Brain microvascular endothelial cell (primary cell): ENCODE measurements at places on chromosomes 16 and 17.

- DNase-seq = no peak
Observed at GRCh38 chr16:21301895-21302291, 23.8 kb upstream of the CRYM start.

GRCh38 chr16:3008690-3009037 lies 4.1 kb upstream of the CLDN9 start:
- no peak for DNase-seq

GRCh38 chr17:77617516-77617915 lies 341.0 kb upstream of the TNRC6C start:
- no peak for DNase-seq

- no peak for DNase-seq
Observed at GRCh38 chr16:84194470-84195200, 3.7 kb downstream of the ADAD2 start.

DNA sequence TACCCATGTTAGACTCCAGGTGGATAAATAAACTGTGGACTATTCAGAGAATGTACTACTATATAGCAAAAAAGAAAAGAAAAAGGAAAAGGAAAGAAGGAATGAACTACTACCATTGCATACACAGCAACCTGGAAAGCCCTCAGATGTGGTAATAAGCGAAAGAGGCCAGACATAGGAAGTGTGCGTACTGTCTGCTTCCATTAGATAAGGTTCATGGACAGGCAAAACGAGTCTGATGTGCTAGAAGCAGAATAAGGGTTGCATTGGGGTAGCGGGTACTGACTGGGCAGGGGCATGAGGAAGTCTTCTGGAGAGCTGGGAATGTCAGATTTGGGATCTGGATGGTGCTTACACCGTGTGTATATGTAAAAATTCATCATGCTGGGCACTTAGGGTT lies 21.8 kb downstream of the CLEC16A start:
- DNase-seq = no peak

GRCh38 chr17:57852092-57852954 lies 2.5 kb upstream of the MRPS23 start:
- DNase-seq = no peak

- no peak for DNase-seq
Observed at GRCh38 chr17:46777943-46778915, 40.3 kb downstream of the WNT3 start.

DNA sequence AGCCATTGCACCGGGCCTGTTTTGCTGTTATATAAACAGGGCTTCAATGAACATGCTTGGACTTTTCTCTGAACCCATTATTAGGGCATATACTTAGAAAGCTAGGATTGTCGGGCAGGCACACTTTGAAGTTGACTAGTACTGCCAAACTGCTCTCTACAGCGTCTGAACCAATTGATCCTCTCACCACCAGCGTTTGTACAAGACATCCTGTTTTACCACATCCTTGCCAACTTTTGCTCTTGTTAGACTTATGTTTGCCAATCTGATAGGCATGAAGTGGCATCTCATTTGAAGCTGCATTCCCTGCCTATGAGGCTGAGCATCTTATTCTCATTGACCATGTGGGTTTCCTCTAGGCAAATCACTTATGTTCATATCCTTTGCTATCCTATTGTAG lies 7.4 kb upstream of the PPP1R9B start:
- no peak for DNase-seq

DNA sequence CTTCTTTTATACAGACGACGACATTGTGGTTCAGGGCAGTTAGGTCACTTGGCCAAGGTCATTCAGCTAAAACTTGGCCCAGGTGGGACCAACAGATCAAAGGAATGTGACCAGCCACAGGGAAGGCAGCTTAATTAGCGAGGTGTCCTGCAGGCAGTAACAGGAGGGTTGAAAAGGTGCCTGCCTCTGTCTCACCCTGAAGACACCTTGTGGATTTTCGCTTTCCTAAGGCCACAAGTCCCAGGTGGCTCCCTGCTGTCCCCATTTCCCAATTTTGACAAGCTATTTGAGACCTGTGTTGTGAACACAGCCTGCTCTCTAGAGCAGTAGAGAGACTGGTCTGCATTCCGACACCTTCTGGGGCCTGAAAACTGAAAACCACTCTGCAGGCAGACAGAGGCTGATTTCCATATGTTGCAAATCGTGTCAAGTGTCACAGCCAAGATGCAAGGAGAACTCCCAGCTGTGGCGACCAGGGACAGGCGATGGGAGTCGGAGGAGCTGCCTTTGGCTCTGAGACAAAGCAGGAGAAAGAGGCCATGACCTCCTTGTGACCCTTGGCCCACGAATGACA lies 593.1 kb upstream of the CDH5 start:
- DNase-seq = no peak

DNA sequence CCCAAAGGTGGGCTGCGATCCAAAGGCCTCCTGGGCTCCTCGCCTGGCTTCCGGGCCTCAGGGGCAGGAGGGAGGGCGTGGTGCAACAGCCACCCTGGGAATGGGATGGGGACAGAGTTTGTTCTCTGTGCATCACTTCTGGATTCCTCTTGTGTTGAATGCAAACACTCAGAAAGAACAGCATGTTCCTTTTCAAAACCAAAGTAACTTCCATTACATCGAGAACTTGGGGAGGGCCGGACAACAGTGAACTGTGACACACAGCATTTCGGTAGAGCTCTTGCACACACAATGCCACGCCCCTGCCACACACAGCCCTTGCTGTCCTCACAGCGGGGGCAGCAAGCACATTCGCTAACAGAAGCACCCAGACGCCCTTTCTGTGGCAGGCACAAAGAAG lies 36.1 kb upstream of the FASN start:
- DNase-seq = no peak

DNA sequence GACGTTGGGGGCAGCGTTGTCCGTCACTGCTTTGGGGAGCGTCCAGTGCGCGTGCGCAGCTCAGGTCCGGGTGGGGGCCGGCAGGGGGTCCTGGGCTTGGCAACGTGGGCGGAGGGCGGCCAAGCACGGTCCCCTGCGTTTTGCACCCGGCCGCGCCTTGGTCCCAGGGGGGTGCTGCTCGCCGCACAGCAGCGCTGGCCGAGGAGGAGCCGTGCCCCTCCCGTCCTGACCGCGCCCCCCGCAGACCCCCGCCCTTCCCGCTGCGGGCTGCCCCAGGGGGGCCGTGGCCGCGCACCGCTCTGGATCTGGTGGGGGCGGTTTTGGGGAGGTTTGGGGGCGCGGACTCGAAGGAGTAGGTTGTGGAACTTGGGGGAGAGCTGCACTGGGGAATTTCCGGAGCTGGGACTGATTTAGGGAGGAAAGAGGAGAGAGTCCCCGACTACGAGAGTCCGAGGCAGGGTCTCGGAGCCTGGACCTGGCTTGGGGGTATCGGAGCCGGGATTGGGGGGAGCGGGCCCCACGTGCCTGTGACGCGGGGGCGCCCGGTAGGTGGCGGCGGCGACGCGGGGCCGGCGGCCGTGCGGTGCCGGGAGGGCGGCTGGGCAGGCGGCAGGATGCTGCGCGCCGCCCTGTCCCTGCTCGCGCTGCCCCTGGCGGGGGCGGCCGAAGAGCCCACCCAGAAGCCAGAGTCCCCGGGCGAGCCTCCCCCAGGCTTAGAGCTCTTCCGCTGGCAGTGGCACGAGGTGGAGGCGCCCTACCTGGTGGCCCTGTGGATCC lies at the start of gene SLC9A5:
SLC9A5 (plus strand) TSS at position 579 of the 777 bp plus-strand sequence; CDS start at position 615, 36 bp downstream.
- no peak for DNase-seq

- DNase-seq = no peak
Observed at GRCh38 chr17:17030515-17031211, 11.6 kb upstream of the MPRIP start.

DNA sequence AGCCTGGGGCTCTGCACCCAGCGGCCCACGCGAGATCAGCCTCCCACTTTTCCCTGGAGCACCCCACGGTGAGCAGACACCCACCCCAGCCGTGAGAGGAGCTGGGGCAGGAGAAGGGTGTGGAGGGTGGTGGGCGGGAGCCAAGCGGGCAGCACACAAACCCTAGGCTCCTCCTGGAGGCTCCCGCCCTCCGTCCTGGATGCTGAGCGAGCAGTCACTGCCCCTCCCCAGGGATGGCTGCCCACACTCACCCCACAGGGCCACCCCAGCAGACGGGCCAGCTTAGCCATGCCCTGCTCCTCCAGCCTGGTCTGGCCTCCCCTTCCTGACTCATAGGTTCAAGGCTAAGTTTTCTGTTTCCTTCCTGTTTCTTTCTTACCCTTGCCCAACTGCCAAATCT lies 15.7 kb upstream of the ABCC3 start:
- no peak for DNase-seq

DNA sequence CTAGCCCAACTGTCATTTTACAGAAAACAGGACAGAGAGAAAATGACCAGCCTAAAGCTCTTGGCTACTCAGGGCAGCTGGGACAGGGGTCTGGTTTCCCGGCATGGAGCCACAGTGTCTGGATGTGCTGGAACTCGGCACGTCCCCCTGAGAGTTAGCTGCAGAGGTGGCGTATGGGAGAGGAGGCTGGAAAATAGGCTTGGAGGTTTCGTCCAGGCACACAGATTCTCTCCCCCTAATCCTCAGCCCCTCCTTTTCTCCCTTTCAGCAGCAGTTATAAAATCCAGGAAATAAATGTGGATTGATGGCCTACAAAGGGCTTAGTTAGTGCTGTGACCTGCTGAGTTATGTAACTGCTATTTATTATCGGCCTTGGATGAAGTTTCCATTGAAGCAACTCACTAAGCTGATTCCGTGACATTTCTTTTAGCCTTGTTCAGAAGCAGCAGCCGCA lies 89.5 kb upstream of the TOB1 start:
- DNase-seq = no peak

DNA sequence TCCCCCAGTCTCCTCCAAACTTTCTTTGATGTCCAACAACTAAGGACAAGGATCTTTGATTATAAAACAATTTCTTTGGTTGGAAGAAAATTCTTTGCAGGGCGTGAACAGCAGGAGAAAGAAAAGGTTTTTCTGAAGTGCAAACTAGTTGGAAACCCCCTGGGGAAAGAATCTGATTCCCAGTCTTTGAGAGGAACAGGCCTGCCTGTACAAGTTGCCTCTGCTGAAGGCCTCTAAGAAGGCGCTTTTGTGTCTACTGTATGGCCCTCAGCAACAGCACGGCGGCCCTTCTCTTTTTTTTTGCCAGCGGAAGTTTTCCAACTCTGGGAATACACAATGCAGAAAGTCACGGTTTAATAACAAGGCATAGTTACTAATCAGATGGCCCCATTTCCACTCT lies 14.0 kb downstream of the RNF43 start:
- no peak for DNase-seq

DNA sequence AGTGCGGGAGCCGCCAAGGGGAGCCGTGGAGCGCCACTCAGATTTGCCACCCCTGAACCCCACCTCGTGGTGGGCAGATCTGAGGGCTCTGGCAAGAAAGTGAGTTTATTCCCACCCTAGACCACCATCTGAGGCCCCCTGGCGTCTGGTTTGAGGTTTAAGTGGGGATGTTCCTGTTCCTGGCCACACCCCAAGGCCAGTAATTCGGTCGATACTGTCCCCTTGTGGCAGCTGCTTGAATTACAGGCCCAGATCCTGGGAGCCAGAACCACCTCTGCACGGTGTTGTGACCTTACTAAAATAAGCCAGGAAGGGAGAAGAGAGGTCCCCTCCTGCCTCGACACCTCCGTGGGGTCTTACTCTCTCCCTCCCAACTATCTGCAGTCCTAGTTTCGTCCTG lies 3.3 kb upstream of the LAT start:
- no peak for DNase-seq

DNA sequence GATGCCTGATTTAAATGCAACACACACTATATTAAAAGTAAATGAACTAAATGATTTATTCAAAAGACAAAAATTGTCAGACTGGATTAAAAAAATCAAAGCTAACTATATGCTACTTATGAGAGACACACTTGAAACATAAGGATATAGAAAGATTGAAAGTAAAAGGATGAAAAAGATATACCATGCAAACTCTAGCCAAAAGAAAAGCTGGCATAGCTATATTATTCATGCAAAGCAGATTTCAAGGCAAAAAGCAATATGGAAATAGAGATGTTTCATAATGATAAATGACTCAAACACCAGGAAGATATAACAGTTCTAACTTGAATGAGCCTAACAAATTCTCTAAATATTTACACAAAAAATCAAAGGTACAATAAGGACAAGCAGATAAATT lies 149.2 kb downstream of the MYO1D start:
- DNase-seq = no peak

- DNase-seq = no peak
Observed at GRCh38 chr16:34803683-34804416, 1344.4 kb downstream of the TP53TG3F start.

- DNase-seq = peak; percentile 88
Observed at GRCh38 chr17:933312-934073, 46.1 kb downstream of the NXN start.

DNA sequence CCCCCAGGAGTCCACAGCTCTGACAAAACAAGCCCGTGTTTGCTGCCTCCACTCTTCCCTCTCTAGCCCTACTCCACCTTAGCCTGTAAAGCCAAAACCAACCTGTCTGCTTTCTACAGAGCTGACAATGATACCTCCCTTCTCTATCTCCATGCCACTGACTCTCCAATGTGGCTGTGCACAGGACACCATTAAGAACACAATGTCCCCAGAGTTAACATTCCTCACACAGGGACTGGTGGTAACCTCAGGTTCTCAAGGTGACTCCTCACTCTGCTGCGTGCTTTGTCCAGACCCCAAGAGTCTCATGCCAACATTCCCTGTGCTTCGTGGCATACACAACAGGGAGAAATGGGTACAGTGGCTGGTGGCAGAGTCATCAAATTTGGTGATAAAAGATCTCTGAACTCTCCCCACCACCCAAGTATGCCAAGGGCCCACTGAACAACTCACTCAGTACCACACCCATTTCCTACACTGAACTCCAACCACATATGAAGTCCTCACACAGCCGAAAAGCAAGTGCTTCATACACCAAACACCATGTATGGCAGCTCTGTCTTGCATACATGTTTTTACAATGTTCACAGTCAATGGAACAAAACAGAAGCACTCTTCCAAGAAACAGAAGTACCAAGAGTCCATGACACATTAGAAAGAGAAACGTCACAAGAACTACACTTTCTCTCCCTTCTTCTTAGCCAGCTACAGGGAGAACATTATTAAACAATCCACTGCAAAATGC lies 21.1 kb downstream of the CSNK2A2 start:
- DNase-seq = no peak

DNA sequence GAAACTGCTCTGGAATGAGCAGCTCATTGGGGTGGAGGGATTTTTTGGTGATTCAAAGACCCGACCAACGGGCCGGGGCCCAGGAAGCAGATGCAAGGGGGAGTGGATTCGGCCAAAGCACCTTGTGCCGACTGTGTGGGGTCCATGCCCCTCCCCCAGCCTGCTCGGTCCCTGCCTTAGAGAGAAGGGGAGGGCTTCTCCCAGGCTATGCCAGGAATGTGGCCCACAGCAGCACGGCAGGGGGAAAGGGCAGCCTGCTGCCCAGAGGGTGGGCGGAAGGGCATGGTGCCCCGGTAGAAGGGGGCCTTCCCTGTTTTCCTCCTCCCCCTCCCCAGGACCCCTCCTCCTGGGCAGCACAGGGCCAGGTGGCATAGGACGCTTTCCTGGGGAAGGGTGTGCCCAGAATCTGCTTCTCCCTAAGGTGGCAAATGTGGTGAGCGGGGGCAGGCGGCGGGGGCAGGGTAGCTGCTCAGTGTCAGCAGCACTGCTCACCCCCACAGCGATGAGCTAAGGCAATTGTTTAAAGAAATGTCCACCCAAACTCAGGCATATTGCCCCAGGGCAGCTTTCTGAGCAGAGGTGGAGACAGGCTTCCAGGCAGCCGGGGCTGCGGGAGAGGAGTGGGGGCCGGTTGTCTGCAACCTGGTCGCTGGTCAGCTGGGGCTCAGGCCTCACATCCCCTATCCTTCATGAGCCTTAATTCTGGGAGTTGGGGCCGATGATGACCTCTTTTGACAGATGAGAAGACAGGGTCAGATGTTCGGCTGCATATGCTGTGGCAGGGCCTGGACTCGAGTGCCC lies 33.9 kb upstream of the MLKL start:
- no peak for DNase-seq

- no peak for DNase-seq
Observed at GRCh38 chr17:77836557-77837041, 121.9 kb upstream of the TNRC6C start.
